Melanocyte of skin (primary cell): ENCODE measurements at places on chromosomes 6 and 20. TPM values are rescaled to one million over a fixed set of nuclear protein-coding genes. Genes with fewer than 3 reads are reported as not detected.

ID4 gene
- 3.1 and 16.4 TPM in 2 replicates for total RNA-seq

ULBP3 gene
- 5.0 and 7.7 TPM in 2 replicates for total RNA-seq

CGA gene
- total RNA-seq: not detected in 2 replicates

EFCAB8 gene
- total RNA-seq: 1.1 TPM in 1 of 2 replicates, not detected in the other

MUCL3 gene
- total RNA-seq: not detected in 2 replicates

MEP1A gene
- not detected in 2 replicates for total RNA-seq

MCCD1 gene
- total RNA-seq: not detected in 2 replicates

GABRR1 gene
- not detected in 2 replicates for total RNA-seq

ADTRP gene
- 1.0 and 1.8 TPM in 2 replicates for total RNA-seq

CLVS2 gene
- total RNA-seq: under 0.01 TPM in 1 of 2 replicates, not detected in the other

CASP8AP2 gene
- 8.6 and 16.0 TPM in 2 replicates for total RNA-seq

ROMO1 gene
- 123 and 130 TPM in 2 replicates for total RNA-seq

PTGIS gene
- total RNA-seq: 0.33 and 0.62 TPM in 2 replicates
